ENCODE measurements at places on chromosomes 12 and 14.

DNA sequence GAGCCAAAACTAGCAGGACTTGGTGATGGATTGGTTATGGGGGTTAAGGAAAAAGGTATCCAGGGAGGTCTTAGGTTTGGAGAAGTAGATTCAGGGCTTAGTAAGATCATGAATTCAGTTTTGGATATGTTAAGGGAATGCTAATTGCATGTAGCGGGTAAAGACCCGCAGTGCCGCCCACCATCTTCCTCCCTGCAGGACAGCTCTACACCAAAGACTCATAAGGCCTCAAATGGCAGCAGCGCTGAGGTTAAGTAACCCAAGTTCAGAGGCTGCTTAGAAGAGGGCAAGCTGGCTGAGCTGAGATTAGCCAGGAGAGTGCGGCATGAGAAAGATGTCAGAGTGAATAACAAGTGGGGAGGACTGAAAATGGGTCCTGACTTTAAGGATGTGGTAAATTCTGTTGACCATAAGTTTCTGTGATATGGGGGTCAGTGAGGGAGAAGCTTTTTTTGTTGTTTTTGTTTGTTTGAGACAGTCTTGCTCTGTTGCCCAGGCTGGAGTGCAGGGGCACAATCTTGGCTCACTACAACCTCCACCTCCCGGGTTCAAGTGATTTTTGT lies 26.2 kb downstream of the RAD9B start:
- DNase-seq, result no peak

GRCh38 chr12:108980831-108981618 lies 39.8 kb downstream of the SVOP start:
- DNase-seq, result no peak

GRCh38 chr14:51327376-51327775 lies 87.3 kb downstream of the TMX1 start:
- no peak for DNase-seq

- no peak for DNase-seq
Observed at GRCh38 chr12:109963743-109964429, 32.3 kb downstream of the GIT2 start.

- DNase-seq, result no peak
Observed at GRCh38 chr12:123031171-123031845, 50.8 kb downstream of the ARL6IP4 start.

Measured in NCI-H2171 (cell line).